Common myeloid progenitor, CD34-positive (primary cell): ENCODE measurements at places on chromosomes 1 and 21.

GRCh38 chr1:174989536-174990220 lies 10.1 kb upstream of the CACYBP start:
- no peak for DNase-seq

GRCh38 chr1:217029281-217030157 lies 306.3 kb upstream of the ESRRG start:
- no peak for DNase-seq

DNA sequence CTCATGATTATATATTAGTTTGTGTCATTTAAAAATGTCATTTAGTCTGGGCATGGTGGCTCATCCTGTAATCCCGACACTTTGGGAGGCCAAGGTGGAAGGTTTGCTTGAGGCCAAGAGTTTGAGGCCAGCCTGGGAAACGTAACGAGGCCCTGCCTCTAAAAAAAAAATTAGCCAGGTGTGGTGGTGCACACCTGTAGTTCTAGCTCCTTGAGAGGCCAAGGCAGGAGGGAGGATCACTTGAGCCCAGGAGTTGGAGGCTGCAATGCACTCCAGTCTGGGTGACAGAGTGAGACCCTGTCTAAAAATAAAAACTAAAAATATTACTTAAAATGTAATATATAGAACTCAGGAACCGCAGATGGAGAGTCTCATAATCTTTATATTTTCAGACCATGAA lies 34.6 kb downstream of the RUNX3 start:
- no peak for DNase-seq

GRCh38 chr21:18449605-18450550 lies 46.3 kb upstream of the TMPRSS15 start:
- DNase-seq: no peak

GRCh38 chr1:99943223-99943794 lies 26.5 kb upstream of the SLC35A3 start:
- DNase-seq: peak; percentile 48

DNA sequence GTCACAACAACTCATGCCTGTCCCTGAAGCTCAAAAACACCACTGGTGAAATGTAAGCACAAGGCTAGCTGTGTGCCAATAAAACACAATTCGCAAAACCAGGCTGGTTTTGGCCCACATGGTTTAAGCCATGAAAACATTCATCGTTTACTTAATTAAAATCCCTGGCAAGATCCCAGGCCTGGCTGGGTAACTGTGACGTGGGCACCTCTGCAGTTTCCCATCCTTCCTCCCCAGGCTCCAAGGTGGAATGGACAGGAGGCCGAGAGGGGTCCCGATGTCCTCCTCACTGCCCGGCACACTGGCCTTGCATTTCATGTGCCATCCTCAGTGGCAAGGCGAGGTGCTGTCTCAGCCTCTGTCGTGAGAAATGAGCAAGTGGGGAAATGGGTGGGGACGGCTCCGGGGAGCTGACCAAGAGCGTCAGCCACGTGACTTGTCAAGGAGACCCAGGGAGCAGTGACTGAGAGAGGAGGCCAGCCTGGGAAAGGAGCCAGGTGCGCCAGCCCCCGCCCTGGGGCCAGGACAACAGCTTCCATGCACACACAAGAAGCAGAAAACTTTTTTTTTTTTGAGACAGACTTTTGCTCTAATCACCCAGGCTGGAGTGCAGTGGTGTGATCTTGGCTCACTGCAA lies 153.1 kb upstream of the RAB4A start:
- no peak for DNase-seq

- peak; percentile 79 for DNase-seq
Observed at GRCh38 chr21:35204850-35205541, 155.9 kb upstream of the RUNX1 start.

DNA sequence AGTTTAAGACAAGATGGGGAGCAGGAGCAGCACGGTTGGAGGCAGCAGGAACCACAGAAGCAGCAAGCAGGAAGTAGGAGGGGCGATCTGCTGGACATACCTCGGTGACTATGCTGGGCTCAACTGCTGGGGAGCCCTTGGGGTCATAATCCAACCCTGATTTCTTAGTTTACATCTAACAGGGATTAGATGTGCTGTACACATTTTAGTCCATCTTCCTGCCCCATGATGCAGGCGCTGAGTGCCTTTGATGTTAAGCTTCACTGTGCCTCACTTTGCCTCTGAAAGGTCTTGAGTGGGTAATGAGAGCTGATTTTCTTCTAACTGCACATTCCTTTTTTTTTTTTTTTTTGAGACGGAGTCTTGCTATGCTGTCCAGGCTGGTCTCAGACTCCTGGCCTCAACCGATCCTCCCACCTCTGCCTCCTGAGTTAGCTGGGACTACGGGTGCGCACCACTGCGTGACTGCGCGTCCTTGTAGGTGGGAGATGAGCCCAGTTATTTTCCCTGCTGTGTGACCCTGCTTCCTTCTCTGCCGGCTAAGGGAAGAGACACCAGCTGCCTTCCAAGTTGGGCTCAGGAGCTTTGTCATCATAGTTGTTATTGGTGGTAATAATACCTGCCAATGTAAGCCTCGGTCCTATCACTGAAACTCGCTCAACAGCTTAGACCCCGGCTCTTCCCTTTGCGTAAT lies 1.1 kb upstream of the RCAN3 start:
- peak; percentile 53 for DNase-seq

- no peak for DNase-seq
Observed at GRCh38 chr1:157157501-157158190, 19.5 kb upstream of the ETV3 start.

DNA sequence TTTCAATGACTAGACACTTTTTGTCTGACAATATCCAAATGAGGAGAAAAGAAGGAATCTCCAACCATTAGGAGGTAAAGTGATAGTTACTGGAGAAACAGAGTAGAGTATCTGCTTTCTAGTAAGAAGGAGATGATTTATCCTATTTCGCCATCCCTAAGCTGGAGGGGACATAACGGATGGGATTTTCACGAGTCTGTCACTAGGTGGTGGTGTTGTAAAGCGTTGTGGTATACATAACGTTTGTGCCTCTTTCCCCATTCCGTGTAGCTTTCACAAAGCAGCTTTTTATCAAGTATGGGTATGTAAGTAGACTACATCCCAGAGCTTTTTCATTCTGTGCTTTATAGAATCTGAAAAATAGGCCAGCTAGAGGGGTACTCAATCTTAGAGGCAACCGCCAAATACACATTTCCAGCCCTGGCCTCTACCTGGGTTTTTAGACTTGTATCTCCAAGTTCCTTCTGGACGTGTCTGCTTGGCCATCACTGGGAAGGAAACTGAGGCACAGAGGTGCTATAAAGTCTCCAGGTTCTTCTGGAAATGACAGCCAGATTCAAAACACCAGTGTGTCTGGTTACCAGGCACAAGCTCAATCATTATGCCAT lies 33.3 kb upstream of the FAM3B start:
- peak; percentile 85 for DNase-seq

DNA sequence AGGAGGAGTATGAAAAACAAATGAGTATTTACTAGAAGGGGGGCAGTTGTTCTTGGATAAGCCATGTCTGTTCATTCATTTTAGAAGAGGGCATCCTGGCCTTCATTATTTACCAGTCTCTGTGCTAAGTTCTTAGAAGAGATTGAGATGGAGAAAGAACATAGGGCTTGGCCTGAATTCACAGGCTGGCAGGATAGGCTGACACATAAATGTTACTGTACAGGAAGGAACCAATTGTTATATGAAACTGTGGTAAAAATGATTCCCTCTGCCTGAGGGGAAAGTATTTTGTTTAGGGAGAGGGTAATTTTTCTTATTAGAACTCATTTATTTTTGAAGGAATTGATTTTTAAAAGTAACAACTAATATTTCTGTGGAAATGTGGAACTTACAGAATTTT lies 99.5 kb downstream of the MAN1A2 start:
- no peak for DNase-seq

GRCh38 chr1:36570006-36570405 lies 87.3 kb upstream of the CSF3R start:
- no peak for DNase-seq

GRCh38 chr1:160834945-160835565 lies 27.6 kb downstream of the CD244 start:
- peak; percentile 50 for DNase-seq

- no peak for DNase-seq
Observed at GRCh38 chr1:36884029-36884701, 150.2 kb downstream of the GRIK3 start.

- DNase-seq: no peak
Observed at GRCh38 chr1:230308039-230308438, 118.1 kb downstream of the PGBD5 start.

- DNase-seq: no peak
Observed at GRCh38 chr1:43366601-43367025, 1.2 kb downstream of the ELOVL1 start.

DNA sequence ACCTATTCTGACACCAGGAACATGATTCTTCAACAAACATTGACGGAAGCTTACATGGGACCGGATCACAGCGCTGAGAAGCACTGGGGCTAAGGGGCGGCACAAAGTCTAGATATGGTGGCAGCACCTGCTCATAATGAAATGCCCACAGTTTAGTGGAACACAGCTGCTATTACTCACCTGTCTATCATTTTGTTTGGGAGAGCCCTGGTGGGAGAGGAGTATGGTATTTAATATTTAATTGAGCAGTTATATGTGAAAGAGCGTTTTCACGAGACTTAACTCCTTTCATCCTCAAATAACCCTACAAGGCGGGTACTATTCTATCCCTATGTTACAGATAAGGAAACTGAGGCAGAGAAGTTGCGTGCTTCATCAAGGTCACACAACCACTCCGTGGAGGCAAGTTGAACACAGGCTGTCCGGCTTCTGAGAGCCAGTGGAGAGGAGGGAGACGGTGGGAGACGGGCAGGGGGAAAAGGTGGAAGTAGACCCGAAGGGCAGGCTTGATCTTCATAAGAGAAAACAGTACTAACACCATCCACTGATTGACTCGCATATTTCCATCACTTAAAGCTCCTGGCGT lies 790 bp upstream of the TSNAX start:
- no peak for DNase-seq

DNA sequence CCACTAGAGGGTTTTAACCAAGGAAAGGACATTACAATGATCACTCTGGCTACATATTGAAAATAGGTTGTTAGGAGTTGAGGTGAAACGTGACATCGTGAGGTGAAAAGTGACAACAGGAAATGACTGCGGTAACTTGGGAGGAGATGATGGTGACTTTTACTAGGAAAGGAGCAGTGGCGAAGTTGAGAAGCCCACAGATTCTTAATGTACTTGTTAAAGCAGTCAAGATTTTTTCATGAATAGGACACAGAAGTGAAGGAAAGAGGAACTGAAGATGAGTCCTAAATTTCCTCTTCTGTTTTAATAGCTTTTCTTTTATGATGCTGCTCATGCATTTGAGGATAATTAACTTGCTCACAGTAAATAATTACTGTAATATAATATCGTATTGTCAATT lies 59.5 kb downstream of the OMA1 start:
- no peak for DNase-seq

GRCh38 chr1:167627615-167627864 lies 2.5 kb upstream of the RCSD1 start:
- DNase-seq: peak; percentile 78

- peak; percentile 80 for DNase-seq
Observed at GRCh38 chr1:229130028-229130668, 140.8 kb upstream of the RAB4A start.

DNA sequence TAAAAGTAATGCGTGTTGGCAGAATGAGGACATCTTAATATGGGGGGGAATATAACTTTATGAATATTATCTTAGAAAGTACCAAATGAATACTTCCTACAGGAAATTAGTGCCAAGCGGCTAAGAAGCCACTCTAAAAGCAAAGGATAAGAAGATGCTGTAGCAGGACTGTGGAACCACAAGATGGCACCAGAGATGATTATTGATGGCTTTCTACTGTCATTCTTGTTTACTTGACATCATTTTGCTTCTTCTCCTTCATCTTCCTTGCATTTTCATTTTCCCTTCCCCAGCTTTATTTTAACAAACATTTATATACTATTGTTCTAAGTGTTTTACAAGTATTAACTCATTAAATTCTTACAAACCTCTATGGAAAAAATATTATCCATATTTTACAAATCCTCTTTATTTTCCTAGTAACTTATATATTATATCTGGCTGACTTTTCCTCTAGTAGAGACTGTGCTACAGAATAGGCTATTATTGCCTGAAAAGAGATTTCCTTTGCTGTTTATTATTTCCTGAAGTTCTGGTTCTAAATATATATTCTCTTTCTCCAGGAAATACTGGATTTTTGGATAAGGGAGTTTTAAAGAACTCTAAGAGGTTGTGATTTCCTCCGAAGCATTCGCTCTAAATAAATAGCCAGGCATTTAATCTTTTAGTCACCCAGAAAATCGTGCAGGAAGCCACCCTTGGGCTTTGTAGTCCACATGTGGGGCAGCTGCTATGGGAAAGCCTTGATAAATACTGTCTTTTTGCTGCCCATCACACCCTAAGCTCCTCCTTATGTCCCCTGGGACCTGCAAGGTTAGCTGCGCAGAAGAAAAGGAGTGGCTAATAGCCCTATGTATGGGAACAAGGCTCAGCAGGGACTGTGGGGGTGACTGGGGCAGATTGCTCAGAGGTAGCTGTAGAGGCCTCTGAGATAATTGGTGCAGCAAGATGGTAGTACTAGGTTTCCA lies 69.8 kb downstream of the TPR start:
- peak; percentile 16 for DNase-seq

DNA sequence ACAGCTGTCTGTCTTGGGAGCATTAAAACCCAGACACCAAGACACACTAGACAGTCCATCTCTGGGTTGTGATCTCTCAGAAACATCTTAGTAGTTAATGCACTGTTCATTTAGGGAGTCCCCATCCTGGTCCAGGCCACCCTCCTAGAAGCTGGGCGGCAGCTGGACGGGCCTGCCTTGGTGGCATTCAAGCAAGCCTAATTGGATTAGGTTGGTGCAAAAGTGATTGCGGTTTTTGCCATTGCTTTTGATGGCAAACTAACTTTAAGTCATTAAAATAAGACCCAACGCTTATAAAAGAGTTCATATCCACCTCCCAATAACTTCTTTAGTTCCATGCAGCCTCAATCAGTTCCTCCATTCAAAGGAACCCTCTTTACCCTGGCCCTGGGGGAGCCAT lies 21.7 kb downstream of the ATP5PO start:
- DNase-seq: no peak

- no peak for DNase-seq
Observed at GRCh38 chr1:64480999-64481772, 11.3 kb downstream of the CACHD1 start.
